Gastrocnemius medialis (tissue), 4 donors: ENCODE measurements at places on chromosomes 3 and 15. TPM values are rescaled to one million over a fixed set of nuclear protein-coding genes. Genes with fewer than 3 reads are reported as not detected.

- no peak overlapping the region for H3K4me3 ChIP-seq
- peaks cover 7% of the 10 kb centered on the region for H3K4me1 ChIP-seq
- H3K36me3 ChIP-seq, result no peaks in the 10 kb centered on the region
- H3K27me3 ChIP-seq, result no peaks in the 10 kb centered on the region
These were observed 247.5 kb upstream of the LYSMD4 start for GRCh38 chr15:99980752-99981151.

DNA sequence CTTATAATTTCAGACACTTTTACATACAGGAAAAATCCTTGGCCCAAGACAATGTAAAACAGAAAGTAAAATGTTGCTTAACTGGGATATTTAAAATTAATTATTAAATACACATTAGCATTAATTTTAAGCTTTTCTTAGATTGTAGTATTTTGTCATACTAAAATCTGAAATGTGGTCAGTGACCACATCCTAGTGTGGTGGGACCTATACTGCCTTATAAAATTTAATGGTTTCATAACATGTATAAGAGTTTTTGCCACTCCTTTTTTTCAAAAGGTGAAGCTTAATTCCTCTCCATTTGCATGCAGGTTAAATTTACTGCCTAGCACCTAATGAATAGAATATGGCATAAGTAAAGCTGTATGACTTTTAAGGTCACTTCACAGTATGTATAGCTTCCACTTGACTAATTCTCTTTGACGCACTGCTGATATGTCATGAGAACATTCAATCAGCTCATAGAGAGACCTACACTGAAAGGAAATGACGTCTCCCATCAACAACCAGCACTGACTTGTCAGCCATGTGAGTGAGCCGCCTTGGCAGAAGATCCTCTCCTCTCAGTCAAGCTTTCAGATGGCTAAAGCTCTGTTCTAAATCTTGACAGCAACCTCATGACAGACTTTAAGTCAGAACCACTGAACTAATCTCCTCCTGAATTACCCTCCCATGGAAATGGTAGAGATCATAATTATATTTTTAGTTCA, 847.8 kb downstream of the SI start:
- no peak overlapping the region for H3K27ac ChIP-seq
- no peak for DNase-seq
- no peak overlapping the region for H3K4me3 ChIP-seq
- no peaks in the 10 kb centered on the region for H3K36me3 ChIP-seq
- H3K27me3 ChIP-seq, result no peaks in the 10 kb centered on the region
- H3K4me1 ChIP-seq, result no peaks in the 10 kb centered on the region

The LMAN1L gene
- total RNA-seq, result not detected

The ECE2 gene
- not detected for total RNA-seq

The KCNMB2 gene
- not detected for total RNA-seq
